ENCODE measurements at places on chromosomes 2 and 18.
A peak's percentile ranks its signal among the peaks of the same experiment; 100 is the strongest.

DNA sequence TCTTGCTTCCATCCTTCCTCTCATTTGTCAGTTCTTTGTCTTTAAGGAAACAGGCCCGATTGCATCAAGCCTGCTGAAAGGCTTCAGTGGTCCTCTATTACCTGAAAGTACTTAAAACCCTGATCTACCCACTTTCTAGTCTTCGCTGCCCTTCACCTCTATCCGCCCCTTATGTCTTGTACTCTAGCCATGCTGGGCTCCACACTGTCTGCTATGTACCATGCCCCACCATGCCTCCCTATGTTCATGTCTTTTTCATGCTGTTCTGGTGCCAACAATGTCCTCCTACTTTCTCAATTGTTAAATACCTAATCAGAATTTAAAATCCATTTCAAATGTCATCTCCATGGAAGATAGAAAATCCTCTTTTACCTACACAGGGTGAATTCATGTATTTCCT, 28.2 kb downstream of the CRYGD start:
- no peak for DNase-seq

DNA sequence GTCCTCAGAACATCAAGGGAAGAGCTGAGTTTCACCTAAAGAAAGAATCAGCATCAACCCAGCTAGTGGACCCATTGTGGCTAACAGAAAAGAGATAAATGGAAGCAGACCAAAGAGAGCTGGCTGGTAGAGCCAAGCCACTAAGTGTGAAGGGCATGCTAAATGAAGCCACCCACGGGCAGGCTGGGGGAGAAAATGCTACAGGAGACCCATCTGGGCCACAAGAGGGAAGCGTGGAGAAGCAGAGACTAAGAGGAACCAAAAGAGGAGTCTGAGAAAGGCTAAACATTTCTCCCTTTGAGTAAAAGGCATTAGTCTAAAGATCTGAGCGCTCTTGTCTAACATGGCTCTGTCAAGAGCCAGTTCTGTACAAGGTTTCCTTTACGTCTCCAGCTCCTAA, 15.8 kb downstream of the CWC22 start:
- DNase-seq, result no peak

GRCh38 chr18:29226213-29226612, 1049.3 kb upstream of the CDH2 start:
- DNase-seq, result no peak

DNA sequence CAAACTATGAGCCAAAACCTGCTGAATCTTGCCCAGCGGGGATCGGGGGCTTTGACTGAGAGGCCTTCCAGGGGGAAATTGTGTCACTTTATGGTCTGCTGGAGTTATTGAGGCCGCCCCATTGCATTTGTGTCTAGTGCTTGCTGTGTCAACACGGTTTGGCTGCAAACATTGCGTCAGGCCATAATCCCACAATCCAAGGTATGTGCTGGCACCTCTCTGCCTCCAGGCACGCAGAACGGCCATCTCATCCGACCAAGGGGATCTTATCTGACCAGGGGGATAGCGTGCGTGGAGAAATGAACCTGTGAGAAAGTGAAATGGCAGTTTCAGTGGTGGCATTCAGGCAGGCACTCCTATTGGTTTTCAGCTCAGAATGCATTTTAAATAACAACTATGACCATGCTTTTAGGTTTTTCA, 18.1 kb upstream of the LYPD6B start:
- no peak for DNase-seq

DNA sequence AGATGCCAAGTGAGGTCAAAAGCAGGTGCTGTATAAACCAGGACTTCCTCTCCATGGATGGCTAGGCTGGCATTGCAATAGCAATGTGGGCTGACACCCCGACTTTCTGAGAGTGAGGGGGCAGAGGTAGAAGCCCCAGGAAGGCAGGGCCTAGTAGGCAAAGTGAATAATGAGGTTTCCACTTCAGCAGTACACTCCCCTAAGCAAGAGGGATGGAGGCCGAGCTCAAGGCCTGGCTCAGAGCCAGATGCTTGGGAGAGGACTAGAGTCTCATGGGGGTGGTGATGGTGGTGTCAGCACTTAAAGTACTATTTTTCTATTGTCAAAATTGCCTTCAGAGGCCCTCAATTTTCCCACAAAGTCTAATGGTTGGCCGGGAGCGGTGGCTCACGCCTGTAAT, 41.6 kb upstream of the HK2 start:
- DNase-seq, result no peak

DNA sequence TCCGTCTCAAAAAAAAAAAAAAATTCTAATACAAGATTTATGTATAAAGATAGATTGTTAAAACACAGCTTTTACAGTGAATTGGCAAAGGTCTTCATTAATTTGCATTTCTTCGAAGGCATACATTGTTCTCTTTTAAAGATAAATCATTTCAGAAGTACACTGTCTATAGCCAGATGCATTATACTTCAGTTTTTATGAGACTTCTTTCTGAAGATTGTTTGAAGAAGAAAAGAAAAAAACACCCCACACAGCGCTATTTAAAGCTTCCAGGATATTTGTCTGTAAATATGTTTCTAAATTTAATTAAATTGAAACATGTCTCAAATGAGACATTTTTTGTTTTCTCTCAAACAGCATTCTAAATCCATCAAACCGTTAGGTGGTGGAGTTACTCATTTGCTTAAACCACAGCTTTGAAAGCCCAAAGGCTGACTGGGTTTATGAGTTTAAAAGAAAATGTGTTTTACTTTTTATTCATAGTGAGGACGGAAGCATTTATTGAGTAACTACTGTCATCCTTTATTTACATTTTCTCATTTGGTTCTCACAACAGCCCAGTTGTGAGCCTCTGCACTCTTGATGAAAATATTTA, 42.4 kb upstream of the C1GALT1C1L start:
- no peak for DNase-seq

- DNase-seq, result peak; percentile 86
These were observed 110.6 kb upstream of the SIX2 start for GRCh38 chr2:45119855-45120254.

GRCh38 chr18:27695503-27695902, 481.4 kb downstream of the CDH2 start:
- DNase-seq, result no peak

DNA sequence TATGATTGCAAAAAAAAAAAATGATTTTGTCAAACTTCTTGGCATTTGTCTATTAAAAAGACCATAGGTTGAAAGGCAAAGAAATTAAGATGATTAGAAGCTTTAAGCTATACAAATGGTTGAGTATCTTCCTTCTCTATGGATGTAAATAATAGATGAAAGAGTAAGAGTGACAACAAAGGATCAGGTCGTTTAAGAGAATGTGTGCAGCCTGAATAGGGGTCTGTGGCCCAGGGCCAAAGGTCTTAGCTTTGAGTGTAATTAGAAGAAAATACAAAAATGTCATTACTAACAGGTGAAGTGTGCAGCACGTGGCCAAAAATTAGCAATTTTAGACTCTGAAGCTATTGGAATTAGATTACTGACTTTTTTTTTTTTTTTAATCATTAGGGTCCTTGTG, 122.4 kb downstream of the GREB1L start:
- no peak for DNase-seq

DNA sequence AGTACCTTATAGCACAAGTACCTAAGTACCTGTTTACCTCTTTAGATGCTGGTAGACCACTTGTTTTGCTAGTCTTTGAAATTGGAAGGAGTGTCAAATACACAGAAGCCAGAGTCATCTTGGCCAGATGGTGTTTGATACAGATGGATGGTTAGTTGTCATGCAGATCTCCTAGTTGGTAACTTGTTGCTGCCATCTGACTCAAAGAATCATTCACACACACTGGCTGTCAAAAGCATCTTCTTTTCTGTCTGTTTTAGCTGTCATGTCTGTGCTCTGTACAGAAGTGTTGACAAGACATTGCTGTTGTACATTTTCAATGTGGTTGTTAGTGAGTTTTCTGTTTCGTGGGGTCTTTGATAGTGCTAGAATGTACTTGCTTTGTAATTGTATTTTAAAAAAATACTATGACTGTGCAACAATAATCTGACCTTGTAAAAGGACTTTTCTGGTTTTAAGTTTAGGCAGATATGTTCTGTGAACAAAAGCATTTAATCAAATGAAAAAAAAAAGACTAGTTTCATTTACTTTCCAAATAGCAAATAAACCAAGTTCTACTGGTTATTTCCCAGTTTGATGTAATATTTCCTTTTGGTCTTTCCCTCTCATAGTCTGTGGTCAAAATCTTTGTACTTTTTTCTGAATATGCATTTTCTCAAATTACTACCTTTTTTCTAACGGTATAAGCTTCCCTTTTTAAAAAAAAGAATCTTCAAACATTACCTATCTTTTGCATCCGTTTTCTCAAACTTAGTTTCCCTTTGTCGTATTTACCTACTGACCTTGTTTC, 39.9 kb downstream of the TANK start:
- no peak for DNase-seq

GRCh38 chr2:139544186-139544851, 764.1 kb upstream of the NXPH2 start:
- DNase-seq, result no peak

DNA sequence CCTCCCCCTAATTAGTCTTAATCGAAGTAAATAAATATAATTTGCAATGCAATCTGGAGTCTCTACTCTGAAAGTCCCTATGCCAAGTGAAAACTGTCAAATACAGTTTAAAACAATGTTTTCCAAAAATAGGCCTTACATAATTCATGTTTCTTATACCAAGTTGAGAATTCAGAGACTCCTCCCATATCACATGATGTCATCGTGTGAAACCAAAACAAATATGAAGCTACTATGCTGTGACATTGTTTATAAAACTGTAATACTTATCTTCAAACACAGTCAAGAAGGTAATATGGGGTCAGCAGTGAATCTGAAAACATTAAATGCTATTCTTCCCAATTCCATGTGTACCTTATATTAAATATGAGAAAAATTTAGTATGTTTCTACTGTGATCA, 940.2 kb upstream of the FANCL start:
- DNase-seq, result no peak

- no peak for DNase-seq
These were observed 20.6 kb downstream of the ITGA6 start for GRCh38 chr2:172447811-172448493.

DNA sequence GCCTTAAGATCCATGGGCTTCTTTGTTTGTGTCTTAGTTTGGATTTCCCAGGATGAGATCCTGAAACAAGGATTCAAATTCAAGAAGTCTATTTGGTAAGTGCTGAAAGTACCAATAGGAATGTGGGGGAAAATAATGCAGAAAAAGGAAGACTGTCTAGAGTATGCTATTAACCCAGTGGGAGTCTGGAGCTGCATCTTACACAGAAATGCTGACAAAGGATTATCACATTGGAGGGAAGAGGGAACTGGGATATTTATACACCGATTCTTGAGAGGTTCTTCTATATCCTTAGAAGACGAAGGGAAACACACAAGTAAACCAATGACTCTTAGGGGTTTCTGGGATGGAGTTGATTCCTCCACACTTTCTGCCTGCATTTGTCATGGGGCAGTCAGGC, 294.8 kb upstream of the FIGN start:
- no peak for DNase-seq

DNA sequence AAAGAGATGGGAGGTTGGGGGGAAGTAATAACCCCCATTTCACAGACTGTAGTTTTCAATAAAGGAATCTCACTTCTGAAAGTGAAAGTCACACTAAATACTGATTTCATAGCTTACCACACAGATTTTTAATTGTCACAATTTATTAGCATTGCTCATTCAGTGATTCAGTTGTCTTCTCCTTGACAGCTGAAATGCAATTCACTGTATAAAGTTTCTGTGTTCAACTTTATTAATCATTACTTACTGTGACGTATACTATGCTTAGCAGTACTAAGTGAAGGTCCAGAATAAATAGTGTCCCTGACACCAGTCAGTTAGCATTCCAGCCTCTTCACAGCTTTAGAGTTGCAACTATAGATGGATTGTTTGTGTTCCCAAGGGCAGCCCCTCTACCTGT, 324.1 kb upstream of the CRIM1 start:
- no peak for DNase-seq

GRCh38 chr2:204533629-204534370, 11.5 kb upstream of the PARD3B start:
- peak; percentile 63 for DNase-seq

GRCh38 chr2:29417630-29418029, 302.4 kb downstream of the CLIP4 start:
- DNase-seq, result no peak

DNA sequence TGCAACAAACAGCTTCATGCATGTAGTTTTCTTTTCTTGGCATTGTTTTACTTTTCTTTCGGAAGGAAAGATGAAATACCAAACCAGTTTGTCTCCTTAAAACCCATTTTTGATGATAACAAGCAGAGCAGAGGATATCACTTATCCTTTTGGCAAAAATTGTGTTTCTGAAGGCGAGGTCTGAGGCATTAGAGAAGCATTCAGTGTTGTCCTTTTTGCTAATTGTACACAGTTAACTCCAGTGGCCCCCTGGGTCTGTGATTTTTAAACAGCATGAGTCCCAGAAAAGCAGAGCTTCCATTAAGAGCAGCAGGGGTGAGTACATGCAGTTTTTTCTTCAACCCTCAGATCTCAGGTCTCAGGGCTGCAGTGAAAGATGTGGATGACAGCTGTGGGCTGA, 41.3 kb downstream of the TTC39C start:
- no peak for DNase-seq

- no peak for DNase-seq
These were observed 47.8 kb downstream of the PSMD14 start for GRCh38 chr2:161355983-161356382.

DNA sequence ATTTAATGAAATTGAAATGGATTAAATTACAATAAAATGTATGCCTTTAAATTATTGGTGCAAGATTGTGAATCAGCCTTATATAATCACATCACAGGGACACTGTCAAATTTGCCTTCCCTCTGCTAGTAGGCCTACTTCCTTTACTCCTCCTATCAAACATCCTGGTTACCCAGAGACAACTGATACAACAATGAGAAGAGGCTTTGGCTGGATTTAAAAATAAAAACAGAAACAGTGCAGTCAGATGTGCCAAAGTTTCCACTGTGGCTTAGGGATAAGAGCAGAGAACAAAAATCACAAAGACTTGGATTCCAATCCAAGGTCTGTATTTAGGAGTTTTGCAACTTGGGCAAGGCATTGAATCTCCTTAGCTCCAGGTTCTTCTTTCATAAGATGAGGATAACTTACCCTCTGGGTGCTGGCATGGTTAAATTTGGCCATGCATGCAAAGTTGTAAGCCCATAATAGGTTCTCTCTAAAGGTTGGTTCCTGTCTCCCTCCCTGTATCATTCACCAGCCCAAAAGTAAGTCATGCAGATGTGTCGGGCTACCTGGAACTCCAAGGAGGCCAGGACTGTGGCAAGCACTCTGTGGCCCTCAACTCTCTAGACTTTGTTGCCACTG, 99.3 kb upstream of the LRATD1 start:
- no peak for DNase-seq

DNA sequence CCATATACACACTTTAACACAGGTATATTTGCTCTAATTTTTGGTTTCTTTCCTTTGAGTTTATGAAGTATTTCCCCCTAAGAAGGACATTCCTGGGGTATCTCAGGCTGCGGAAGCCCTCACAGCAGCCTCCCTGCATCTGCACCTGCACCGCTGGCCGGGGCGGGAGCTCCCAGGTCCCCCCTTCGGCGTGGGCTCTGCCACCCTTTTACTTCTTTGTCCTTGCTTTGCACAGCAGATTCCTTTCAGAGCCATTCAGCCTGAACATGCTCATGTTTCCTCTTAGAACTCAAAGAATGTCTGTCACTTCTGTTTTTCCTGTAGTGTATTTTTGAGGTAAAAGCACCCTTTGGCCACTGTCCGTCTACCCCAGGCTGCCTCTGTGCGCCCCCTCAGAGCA, 146.5 kb downstream of the SNTG2 start:
- DNase-seq, result no peak

Data from BJ (cell line).